ENCODE measurements at places on chromosomes 5 and 9.

GRCh38 chr9:11755951-11756350 is 937.2 kb upstream of the TYRP1 start:
- no peak for DNase-seq

GRCh38 chr5:54159153-54159892 is 151.1 kb downstream of the ARL15 start:
- DNase-seq: no peak

DNA sequence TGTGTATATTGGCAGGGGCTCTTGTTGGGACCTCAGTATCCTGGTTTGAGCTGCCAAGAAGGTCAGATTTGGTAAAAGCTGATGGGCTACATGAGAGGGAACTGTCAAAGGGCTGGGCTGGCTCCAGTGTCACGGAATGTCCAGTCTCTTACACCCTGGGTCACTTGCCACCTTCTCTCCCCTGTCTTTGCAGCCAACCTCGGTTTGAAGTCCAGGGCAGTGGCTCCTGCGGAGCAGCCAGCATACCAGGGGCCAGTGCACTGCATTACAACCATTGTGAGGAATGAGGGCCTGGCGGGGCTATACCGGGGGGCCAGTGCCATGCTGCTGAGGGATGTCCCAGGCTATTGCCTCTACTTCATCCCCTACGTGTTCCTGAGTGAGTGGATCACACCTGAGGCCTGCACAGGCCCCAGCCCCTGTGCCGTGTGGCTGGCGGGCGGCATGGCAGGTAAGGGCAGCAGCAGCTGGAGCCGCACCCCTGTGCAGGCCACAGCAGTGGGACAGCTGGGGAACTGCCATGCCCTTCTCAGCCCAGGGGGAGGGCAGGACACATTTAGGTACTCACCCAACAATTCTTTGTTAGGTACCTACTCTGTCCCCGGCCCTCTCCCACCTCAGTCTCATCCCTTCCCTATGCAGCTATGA is 24.2 kb downstream of the IL9 start:
- no peak for DNase-seq

DNA sequence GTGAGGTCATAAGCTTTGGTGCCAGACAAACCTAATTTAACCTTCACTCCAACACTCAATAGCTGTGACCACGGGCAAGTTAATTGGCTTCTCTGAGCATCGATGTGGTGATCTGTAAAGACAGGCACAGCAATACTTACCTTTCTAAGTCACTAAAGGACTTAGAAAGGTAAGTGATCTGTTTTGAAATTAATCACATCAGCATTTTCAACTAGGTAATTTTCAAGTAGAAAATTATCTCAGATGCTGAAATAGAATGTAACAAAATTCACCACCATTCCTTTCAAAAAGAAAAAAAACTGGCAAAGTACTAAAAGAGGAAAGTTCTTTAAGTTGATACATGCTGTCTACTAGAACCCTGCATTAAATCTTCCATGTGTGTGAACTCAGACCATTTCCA is 354.5 kb downstream of the ICE1 start:
- no peak for DNase-seq

DNA sequence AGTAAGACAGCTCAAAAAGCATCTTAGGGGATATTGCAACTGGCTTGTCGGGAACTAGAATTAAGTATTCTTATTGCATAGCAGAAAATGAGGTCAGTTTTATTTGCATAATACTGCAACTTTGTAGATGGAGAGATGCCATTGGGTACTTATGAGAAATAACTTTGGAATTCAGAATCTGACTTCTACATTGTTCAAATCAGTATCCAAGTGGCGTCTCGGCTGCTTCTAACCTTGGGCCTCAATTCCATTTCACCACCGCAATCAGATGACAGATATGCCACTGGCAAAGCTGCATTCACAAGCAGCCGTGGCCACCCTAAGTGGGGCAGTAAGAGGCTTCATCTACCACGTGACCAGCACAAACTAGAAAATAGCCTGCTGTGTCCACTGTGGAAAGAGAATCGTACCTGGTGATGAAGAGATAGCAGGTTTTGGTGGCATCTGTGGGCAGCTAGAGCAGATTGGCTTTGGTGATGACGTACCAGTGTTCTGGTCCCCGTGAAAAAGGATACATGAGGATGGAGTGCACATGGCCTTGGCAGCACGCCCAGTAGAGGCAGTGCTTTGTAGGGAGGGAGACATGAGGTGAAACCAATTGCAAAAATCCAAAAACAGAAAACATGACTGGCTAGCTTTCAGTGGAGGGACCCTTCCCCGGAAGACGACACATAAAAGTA is 116.6 kb downstream of the KLHL3 start:
- DNase-seq: no peak

GRCh38 chr5:171989276-171989675 is 17.2 kb downstream of the FBXW11 start:
- DNase-seq: no peak

DNA sequence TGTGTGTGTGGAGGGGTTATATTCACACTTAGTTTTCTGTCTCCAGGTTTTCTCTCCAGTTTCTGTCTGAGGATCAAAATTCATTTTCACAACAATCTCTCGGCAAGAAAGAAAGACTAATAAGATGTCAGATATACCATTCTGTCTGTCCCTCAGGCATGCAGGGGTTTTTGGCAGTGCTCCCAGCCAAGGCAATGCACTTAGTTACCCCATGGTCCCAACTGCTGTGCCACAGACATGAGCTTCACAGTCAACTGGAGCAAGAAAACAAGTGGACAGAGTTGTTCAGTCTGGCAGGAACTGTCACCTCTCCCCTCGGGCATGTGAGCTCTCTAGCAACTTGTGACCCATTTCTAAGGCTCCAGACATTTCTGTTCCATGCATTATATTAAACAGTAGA is 101.7 kb upstream of the LHFPL2 start:
- DNase-seq: no peak

DNA sequence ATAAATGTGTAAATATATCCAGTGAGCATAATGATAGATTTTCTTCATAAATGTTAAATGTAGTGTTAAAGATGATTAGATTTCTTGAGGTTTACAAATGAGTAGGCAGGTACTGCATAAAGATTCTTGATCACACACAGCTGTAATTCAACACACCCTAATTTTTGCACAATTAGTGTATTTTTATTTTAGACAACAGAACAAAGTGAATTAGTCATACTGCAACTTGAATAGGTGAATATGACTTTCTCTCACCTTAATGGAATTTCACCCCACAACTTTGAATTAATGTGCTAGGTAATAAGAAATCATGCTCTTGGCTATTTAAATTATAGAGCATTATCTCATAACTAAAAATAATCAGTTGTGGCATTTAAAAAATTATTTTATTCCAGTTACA is 795.7 kb upstream of the ACO1 start:
- no peak for DNase-seq

DNA sequence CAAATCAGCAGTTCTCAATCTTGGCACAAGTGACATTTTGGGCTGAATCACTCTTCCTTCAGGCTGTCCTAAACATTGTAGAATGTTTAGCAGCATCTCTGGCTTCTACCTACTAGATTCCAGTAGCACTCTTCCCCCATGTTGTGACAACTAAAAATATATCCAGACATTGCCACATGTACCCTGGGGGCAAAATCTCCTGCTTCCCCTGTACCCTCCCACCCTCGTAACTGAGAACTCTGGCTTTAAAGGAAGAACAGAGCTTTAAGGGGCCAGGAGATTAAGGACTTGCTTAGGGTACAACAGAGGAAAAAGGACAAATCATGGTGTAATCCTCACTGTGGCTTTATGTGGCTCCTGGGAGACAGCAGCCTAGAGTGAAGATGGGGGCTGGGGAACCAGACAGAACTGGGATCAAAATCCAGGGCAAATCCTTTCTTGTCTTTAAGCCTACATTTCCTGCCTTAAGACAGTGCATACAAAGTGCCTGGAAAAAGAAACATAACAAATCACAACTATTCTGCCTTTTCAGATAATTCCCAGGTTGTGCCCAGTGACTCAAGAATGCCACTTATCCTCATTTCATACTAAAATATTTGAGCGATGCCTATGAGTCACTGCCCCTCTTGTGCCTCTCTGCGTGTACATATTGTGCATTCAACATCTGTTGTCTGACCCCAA is 109.3 kb downstream of the DAPK1 start:
- DNase-seq: no peak

- no peak for DNase-seq
Observed at GRCh38 chr9:107541523-107541922, 52.0 kb upstream of the KLF4 start.

GRCh38 chr9:136001231-136001630 is 40.1 kb upstream of the UBAC1 start:
- DNase-seq: no peak

GRCh38 chr5:82494942-82495341 is 216.8 kb upstream of the RPS23 start:
- no peak for DNase-seq

- DNase-seq: no peak
Observed at GRCh38 chr5:151632524-151632923, 41.4 kb upstream of the FAT2 start.

DNA sequence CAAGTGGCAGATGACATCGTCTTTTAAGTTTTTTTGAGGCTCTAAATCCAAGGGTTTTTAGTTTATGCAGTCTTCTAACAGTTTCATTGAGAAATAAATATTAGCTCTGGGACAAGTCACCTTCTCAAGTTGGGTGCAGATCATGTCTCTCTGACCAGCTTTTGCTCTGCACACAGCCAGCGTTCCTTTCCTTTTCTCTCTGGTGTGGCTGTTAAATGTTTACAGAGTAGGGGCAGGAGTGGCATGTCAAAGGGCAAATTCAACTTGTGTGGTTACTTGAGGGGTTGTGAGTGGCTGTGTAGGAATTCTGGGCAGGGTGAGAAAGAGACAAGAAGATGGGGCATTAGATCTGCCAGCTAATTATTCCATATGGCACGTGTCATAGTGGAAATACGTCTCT is 187.5 kb upstream of the HMHB1 start:
- DNase-seq: no peak

DNA sequence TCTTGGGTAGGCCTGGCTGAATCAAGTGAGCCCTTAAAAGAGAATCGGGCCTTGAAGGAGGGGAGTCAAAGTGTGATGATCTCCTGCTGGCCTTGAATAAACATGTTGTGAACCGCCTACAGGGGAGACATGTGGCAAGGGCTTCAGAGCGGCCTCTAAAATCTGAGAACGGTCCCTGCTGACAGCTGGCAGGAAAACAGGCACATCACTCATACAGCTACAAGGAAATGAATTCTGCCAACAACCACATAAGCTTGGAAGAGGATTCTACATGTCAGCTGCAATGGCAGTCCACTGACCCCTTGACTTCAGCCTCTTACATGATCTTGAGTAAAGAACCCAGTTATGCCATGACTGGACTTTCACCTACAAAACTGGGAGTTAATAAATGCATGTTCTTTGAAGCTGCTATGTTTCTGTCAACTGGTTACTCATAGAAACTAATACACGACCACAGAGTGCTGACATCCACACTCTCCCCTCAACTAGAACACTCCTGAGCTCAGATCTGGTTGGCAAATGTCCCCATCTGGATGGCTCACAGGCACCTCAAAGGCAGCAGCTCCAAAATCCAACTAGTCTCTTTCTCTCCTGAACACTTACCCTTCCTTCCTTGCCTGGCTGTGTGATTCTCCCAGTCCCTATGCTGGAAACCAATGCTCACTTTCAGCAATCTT is 333.1 kb downstream of the ASTN2 start:
- no peak for DNase-seq

GRCh38 chr5:136205941-136206340 is 13.0 kb upstream of the SMIM32 start:
- no peak for DNase-seq

DNA sequence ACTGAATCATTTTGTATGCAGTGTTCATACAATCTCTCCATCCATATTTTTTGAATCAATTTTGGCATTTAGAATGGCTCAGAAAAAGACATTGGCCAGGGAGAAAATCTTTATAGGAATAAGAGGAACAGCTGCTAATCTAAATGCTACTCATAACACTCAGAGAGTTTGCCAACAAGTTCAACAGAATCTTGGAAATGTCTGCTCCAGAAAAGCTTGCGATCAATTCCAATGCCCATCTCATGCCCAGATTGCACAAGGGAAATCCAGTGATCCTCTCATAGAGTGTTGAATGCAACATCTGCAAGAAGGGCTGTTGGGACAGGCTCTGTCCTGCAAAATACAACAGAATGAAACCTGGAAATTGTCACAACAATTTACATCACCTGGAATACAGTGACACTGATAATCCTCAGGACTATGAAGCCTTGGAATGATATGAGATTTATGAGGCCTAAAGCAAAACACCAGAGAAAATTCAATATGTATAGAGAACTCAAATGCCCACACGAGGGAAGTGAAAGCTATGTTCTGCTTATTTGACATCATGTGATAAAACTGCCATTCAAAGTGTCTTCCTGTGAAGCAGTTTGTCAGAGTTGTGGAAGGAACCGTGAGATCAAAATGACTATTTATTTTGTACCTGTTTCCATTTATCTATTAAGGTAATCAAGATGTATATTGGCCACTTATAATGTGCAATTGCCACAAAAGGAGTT is 190.1 kb downstream of the PARP8 start:
- no peak for DNase-seq

Data from NT2/D1 (cell line).